ENCODE measurements at places on chromosomes 16 and 17. TPM values are rescaled to one million over a fixed set of nuclear protein-coding genes. Genes with fewer than 3 reads are reported as not detected.

Gene NEUROD2
- 6.3 TPM for total RNA-seq

Gene FGF11
- total RNA-seq, result 4.8 TPM

Gene TBX2
- total RNA-seq, result 5.4 TPM

Gene KRTAP3-2
- total RNA-seq, result not detected

Gene BPTF
- 146 TPM for total RNA-seq

Gene SLC5A10
- not detected for total RNA-seq

Gene KRTAP1-1
- total RNA-seq, result not detected

Gene PRSS21
- total RNA-seq, result not detected

Gene ELMO3
- total RNA-seq, result 2.1 TPM

Gene PRSS22
- not detected for total RNA-seq

Gene DHRS7C
- not detected for total RNA-seq

Gene PDPR
- total RNA-seq, result 19.1 TPM

Gene LITAFD
- total RNA-seq, result not detected

Gene TRPV2
- 27.0 TPM for total RNA-seq

Gene NHLRC4
- 3.4 TPM for total RNA-seq

Gene KRT28
- total RNA-seq, result not detected

Gene SLFN12L
- not detected for total RNA-seq

Gene ERAL1
- 53.3 TPM for total RNA-seq

Gene SLC47A1
- not detected for total RNA-seq

Gene ADPRM
- total RNA-seq, result 7.9 TPM

Gene PIRT
- 0.32 TPM for total RNA-seq

Gene KRTAP4-2
- total RNA-seq, result not detected

Gene SARM1
- total RNA-seq, result 100 TPM

Gene WNT3
- total RNA-seq, result 1.7 TPM

Gene PDE6G
- not detected for total RNA-seq

Gene CBFA2T3
- total RNA-seq, result 126 TPM

Gene TRIM65
- 24.3 TPM for total RNA-seq

Gene LPCAT2
- 1.8 TPM for total RNA-seq

Gene CPD
- total RNA-seq, result 29.8 TPM

Gene PIMREG
- 28.4 TPM for total RNA-seq

Gene C16orf86
- 3.4 TPM for total RNA-seq

Gene PYDC1
- not detected for total RNA-seq

Gene MFAP4
- 37.7 TPM for total RNA-seq

Gene CA7
- 0.64 TPM for total RNA-seq

Gene SMTNL2
- total RNA-seq, result 22.0 TPM

Gene ENPP7
- total RNA-seq, result not detected

Gene CCL7
- not detected for total RNA-seq

Gene TMEM219
- total RNA-seq, result 88.0 TPM

Gene ZC3H18
- 48.9 TPM for total RNA-seq

Gene HES7
- 2.2 TPM for total RNA-seq

Gene CPNE7
- total RNA-seq, result 17.8 TPM

Gene FAM20A
- 0.37 TPM for total RNA-seq

Gene GALR2
- total RNA-seq, result 3.3 TPM

Gene KRTAP2-1
- not detected for total RNA-seq

Gene TMC7
- total RNA-seq, result 2.5 TPM

Gene PPY
- not detected for total RNA-seq

Gene CLN3
- 29.4 TPM for total RNA-seq

Gene IRX5
- total RNA-seq, result 4.7 TPM

Gene CA4
- 0.98 TPM for total RNA-seq
